GDM1 (cell line): ENCODE measurements at places on chromosomes 12 and 14.

DNA sequence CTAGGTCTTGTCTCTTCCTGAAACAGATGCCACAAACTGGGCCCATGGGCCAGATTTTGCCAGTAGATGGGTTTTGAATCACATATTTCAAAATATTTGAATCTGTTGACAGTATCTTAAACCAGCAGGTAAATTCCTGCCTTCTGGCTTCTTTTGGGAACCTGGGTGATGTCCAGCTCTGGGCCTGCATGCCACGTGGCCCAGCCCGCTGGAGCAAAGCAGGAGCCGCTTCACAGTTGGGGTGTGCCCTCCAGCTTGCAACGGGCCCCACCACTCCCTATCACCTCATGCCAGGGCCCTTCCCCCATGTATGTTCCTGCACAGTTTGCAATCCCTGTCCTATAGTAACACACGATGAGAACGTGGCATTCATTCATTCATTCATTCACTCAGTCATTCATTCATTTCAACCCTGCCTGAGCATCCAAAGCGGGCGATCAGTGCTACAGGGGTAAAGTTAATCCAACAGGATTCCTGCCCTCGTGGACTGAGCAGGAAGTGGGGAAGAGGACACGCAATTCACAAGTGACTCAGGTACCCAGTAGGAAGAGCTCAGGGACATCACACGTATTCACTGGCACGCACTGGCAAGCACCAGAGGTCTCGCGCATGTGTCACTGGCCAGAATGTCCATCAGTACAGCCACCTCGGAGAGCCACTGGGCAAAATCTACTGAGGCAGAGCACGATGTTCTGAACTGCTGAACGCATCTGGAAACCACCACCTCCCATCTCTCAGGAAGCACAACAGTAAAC is 27.8 kb downstream of the SCARB1 start:
- DNase-seq, result no peak

GRCh38 chr14:77988096-77988870 is 181.9 kb upstream of the NRXN3 start:
- no peak for DNase-seq

DNA sequence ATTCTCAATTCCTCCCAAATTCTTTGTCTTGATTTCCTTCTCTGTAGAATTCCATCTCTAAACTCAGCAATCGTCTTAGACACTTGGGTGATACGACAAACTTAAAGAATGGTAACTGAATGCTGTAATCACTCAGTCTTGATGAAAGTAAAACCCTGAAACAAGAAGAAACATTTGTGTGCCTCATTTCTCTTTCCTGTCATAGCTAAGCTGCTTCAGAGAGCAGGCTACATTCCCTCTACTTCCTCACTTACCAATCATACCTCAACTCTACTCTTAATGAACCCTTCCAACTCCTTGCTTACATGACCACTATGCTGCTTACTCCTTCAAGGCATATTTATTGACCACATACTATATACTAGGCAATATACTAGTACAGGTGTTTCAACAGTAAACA is 8.3 kb downstream of the MAP4K5 start:
- DNase-seq, result no peak

DNA sequence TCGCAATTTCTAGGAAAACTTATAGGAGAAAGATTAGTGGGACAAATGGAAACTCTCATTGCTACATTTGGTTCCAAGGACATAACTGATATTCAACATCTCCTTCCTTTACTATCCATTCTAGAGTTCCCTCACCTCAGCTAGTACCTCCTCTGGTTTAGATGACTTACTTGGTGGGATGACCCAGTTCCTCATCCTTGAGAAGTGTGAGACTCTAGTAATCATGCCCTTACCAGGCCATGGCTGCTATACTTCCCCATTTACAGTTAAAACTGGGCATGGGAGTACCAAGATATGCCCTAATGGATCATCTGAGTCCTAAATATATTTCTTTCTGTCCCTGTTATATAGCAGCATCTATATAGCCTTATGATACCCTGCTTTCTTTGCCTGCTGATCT is 58.1 kb downstream of the IFT81 start:
- DNase-seq, result no peak

GRCh38 chr14:99077076-99077843 is 194.7 kb downstream of the BCL11B start:
- DNase-seq, result no peak

- no peak for DNase-seq
These were observed 38.8 kb downstream of the SLC15A5 start for GRCh38 chr12:16238661-16239060.

GRCh38 chr12:43165351-43165750 is 386.7 kb downstream of the ADAMTS20 start:
- DNase-seq, result no peak

DNA sequence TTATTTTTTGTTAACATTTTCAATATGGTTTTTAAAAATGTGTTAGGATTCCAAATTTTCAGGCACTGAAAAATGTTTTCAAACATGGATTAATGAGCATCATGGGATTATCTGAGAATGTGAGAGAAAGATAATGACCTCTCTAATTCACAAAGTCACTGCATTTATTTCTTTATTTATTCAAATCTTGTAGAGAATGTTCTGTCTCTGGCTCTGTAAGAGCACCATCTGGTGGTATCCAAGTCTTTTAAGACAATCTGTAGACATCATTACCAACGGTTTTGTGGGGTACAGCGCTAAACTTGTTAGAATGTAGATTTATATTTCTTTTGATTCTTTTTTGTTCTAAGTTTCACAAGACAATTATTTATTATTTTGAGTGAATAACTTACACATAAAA is 956.0 kb upstream of the NOVA1 start:
- DNase-seq, result no peak

DNA sequence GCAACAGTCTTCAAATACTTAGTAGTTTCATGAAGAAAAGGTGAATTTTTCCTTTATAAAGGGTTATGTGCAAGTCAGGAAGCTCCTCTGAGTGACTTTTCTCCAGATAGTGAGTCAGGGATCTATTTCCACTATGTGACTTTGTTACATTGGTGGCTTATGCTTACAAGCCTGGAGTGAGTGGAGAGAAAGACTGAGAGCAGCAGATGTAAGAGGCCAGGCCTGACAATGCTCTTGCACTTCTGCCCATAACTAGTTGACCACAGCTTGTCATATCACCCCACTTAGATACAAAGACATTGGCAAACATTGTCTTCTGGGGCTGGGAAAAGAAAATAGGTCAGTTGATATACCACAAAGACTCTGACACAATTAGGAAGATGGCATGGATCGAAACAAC is 236.5 kb downstream of the PDZRN4 start:
- no peak for DNase-seq
